Stimulated activated CD8-positive, alpha-beta memory T cell treated with anti-CD3 and anti-CD28 coated beads, Interleukin-4, amount 100 ng/mL, for 24 hours (primary cell): ENCODE measurements at places on chromosomes 3 and 15.

DNA sequence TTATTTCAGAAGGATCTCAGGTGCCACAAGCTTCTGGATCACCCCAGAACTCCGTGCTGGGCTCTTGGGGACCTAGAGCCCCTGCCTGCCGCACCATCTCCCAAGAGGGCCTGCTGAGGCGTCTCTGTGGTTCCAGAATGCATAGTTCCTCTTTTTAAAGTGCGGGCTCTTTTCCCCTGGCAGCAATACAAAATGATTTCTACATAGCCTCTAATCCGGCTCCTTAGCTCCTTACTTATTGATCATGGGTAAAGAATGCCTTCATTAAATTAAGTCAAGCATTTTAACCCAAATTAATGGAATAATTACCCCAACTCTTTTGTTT lies 121.9 kb downstream of the ATP10A start:
- DNase-seq: no peak

- no peak for DNase-seq
These were observed 26.5 kb downstream of the AKAP13 start for GRCh38 chr15:85406916-85407315.

GRCh38 chr3:126127904-126128303 lies 44.0 kb upstream of the SLC41A3 start:
- no peak for DNase-seq

GRCh38 chr15:92670621-92671020 lies 15.0 kb upstream of the FAM174B start:
- DNase-seq: no peak

- DNase-seq: no peak
These were observed 63.0 kb downstream of the ALDH1A2 start for GRCh38 chr15:58002338-58003126.

DNA sequence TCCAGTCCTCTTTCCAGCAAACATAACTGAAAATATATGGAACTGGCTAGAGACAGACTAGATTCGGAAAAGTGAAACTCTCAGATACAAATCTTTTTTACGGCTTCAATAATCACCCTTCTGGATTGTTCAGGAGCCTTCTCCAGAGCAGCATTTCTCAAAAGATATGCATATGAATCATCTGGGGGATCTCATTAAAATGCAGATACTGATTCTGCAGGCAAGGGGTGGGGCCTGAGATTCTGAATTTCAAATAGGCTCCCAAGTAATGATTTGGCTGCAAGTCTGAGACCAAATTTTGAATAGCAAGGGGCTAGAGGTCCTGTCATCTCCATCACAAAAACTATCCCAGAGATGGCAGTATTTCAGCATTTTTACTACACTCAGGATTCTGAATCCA lies 165.4 kb downstream of the CTNNB1 start:
- DNase-seq: no peak

GRCh38 chr3:14505803-14506500 lies 34.2 kb downstream of the GRIP2 start:
- no peak for DNase-seq

GRCh38 chr3:171879472-171879871 lies 36.3 kb downstream of the TMEM212 start:
- no peak for DNase-seq

DNA sequence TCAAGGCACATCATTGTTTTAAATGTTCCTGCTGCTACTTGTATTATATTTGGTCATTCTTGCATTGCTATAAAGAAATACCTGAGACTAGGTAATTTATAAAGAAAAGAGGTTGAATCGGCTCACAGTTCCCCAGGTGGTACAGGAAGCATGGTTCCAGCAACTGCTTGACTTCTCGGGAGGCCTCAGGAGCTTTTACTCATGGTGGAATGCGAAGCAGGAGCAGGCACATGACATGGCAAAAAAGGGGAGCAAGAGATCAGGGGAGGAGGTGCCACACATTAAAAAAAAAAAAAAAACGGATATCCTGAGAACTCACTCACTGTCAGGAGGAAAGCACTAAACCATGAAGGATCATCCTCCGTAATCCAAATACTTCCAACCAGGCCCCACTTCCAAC lies 286.9 kb upstream of the PLSCR5 start:
- DNase-seq: no peak

DNA sequence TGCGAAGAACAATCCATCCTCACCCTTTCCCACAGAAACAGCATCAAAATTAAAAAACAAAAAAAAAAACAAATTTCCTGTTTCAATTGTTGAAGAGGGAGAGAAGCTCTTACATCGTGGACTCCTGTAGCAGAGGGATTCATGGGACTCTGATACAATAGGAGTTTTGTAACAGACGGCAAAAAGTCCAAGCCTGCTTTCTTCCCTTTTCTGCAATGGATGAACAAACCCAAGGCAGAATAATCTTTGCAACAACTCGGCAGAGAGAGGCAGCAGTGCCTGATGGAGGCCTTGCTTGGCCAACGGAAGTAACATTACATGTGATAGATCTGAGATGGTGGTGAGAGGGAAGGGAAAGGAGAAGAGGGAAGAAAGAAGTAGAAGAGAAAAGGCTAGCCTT lies 26.9 kb downstream of the CCR4 start:
- no peak for DNase-seq

GRCh38 chr15:87155771-87156170 lies 1076.1 kb downstream of the AGBL1 start:
- no peak for DNase-seq

DNA sequence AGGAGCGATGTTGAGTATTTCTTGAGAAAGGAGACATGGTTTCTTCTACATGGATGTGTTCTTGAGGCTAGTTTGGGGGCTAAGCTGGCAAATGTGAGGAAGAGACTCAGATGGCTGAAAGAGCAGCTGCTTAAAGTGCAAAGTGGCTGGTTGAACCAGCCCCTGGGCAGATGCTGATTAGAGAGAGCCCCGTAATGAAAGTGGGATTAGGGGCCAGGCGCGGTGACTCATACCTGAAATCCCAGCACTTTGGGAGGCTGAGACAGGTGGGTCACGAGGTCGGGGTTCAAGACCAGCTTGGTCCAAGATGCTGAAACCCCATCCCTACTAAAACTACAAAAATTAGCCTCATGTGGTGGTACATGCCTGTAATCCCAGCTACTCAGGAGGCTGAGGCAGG lies 75.0 kb upstream of the GCNT3 start:
- no peak for DNase-seq

- DNase-seq: no peak
These were observed 29.4 kb downstream of the LYSMD4 start for GRCh38 chr15:99703603-99704443.

DNA sequence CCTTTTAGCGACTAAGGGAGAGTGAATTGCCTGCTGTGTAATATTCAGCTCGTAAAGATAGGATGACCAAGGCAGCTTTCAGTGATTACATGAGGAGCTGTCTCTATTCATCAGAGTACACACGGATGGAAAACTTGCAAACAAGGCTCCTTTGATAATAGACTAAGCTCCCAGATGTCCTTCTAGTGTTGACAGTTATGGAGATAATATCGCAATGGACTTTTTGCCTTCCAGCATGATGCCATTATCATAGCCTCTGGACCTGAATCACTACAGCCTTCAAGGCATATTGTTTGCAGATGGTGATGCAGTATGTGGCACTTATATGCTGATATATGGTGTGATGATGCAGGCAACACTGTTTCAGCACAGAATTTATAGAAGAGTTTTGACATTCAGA lies 93.9 kb downstream of the ECT2 start:
- DNase-seq: no peak

- DNase-seq: no peak
These were observed 68.0 kb downstream of the MRPL46 start for GRCh38 chr15:88399021-88399685.

DNA sequence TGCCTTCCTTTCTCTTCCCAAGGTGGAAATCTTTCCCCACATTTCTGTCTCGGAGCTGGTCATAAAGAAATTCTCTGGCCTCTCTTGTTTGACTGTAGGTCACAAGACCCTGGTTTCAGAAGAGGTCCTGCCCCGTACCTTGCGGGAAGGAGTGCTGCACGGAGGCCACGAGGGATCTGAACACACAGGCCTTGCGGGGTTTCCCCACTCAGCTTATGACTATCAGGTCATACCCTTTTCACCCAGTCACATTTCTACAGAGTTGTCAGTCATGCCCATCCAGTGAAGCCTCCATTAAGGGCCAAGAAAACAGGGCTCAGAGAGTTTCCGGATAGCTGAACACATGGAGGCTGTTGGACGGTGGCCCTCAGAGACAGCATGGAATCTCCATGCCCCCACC lies 54.7 kb upstream of the ATP13A3 start:
- no peak for DNase-seq

DNA sequence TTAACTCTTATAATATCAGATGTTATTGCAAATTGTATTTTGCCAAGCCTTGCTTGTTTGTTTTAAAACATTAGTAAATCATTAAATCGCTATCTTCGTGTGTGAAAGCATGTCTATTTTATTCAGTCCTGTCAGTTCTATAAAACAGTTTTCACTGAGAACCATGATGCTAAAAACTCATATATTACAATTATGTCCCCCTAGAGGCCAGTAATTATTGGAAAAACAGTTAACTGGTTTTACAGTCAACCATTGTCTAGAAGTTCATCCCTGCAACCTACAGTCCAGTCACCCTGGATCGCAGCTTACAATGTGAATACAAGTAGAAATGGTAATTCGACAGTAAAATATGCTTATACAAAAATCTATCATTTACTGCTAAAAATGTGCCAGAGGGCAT lies 311.5 kb upstream of the ROBO2 start:
- no peak for DNase-seq

GRCh38 chr3:139468399-139468798 lies 7.9 kb downstream of the RBP2 start:
- no peak for DNase-seq

DNA sequence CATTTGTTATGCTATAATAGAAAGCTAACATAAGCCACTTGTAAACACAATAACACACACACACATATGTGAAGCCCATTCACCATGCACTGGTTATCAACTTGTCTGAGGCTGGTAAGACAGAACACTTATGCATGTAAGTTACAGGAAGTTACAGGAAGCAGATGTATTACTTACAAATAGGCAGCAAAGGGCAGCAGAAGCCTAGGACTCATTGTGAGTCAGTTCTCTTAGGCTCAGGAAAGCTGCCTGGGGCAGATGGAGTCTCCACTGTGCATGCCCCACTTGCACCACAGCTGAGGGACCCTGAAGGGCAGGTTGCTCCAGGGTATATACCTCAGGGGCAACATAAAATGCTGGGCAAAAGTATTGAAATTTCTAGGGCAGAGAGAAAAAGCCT lies 748.8 kb upstream of the CCDC54 start:
- no peak for DNase-seq

- DNase-seq: no peak
These were observed 6.8 kb upstream of the SKIL start for GRCh38 chr3:170350515-170351413.

DNA sequence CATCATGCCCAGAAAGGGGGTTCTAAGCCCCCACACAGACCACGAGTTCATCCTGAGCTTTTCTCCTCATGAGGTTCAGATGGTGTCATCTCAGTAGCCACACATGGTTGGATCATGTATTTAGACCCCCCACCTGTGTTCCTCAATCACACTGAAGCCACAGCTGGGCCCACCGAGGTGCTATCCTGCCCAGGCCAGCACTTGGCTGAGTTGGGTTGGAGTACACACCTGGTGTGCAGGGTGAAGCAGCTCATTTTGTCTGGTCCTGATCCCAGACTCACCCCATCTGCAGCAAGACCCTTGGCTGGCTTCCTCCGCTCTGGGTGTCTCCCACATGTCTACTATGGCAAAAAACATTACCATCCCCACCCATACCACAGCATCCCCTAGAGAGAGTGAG lies 41.9 kb downstream of the ACAA1 start:
- no peak for DNase-seq

GRCh38 chr3:149771652-149772271 lies 19.5 kb upstream of the COMMD2 start:
- DNase-seq: peak; percentile 10

DNA sequence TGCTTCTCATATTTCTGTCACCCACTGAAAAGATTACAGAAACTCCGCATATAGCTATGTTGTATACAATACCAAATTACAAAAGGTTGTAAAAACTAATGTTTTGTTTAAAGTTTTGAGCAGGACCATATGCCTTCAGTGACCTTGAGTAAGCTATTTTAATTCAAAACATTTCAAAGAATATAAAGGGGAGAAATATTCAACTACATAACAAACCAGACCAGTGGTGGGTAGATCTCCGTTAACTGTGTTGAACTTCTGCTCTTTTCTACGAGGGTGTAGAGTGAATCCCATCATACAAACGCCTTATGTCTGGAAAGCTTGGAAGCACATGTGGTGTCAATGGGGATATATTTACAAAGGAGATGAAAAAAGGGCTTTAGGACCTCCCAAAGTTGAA lies 68.4 kb upstream of the NR2F2 start:
- no peak for DNase-seq

- peak; percentile 38 for DNase-seq
These were observed 693 bp downstream of the DISP2 start for GRCh38 chr15:40358471-40359353.

- DNase-seq: no peak
These were observed 50.9 kb upstream of the PRICKLE2 start for GRCh38 chr3:64276131-64276530.

GRCh38 chr3:101932326-101933068 lies 83.2 kb downstream of the NFKBIZ start:
- DNase-seq: no peak

DNA sequence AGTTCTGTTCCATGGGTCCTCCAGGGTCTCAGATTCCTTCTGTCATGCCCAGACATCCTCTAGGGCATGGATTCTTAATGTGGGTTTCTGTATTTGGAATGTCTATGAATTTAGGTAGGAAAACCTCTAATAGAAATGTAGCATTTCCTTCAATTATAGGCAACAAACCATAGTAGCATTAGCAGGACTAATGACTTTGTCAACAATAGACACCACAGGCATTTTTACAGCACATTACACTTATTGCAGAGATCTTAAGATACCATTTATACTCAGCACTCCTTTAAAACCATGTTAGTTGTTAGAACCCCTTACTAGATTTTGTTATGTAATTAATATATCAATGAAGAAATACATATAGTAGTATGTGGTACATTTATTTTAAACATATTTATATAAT lies 77.8 kb upstream of the TBC1D5 start:
- DNase-seq: no peak

GRCh38 chr15:90243943-90244639 lies 5.3 kb upstream of the TTLL13 start:
- DNase-seq: no peak

DNA sequence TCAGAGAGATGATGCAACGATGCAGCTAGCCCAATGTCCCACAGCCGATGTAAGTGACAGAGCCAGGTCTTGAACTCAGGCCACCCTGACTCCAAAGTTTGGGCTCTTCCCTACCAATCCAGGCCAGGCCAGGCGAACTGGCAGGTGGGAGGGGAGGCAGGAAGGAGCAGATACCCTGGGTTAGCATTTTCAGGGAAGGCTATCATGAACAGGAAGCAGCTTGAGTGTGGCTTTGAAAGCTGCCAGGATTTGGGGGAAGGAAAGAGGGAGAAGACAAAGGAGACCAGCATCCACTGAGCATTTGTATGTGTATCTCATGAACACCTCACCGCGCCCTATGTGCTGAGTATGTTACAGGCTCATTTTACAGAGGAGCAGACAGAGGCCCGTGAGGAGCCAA lies 38.8 kb downstream of the LMCD1 start:
- no peak for DNase-seq

GRCh38 chr3:128504533-128504915 lies 11.5 kb upstream of the GATA2 start:
- no peak for DNase-seq
